ENCODE measurements at places on chromosomes 13 and 19.

DNA sequence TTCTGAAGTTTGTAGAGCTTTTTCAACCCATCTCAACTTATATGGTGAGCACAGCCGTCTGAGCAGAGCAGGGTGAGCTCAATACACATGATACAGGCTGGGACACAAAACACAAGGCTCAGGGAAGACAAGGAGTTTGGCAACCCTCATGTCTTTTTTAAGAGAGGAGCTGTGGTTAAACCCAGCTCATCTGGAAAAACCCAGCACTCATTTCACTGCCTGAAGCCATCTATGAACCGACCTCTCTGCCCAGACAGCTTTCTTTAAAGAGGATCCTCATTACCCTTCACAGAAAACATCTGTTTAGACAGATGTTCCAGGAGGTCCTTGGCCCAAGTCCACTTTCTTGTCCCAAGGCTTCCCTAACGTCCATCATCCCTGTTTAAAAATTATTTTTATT, 170.0 kb upstream of the TSHZ3 start:
- no peak for DNase-seq

GRCh38 chr13:108534728-108535127, 94.7 kb upstream of the MYO16 start:
- DNase-seq: no peak

DNA sequence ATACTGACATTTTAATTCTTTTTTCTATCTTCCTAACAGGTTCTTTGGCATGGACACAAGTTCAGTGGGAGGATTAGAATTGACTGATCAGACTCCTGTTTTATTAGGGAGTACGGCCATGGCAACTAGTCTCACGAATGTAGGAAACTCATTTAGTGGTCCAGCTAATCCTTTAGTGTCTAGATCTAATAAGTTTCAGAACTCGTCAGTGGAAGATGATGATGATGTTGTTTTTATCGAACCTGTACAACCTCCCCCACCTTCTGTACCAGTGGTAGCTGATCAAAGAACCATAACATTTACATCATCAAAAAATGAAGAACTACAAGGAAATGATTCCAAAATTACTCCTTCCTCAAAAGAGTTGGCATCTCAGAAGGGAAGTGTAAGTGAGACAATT, 34.5 kb downstream of the ZMYM2 start:
- DNase-seq: no peak

- no peak for DNase-seq
Measured at GRCh38 chr19:15633082-15633835, 7.4 kb upstream of the CYP4F3 start.

GRCh38 chr19:52170863-52171320, 529 bp downstream of the ZNF836 start:
- DNase-seq: peak; percentile 75

GRCh38 chr13:74101436-74101835, 32.8 kb downstream of the KLF12 start:
- DNase-seq: no peak

GRCh38 chr19:5083547-5083965, 114.6 kb downstream of the KDM4B start:
- DNase-seq: no peak

- DNase-seq: no peak
Measured at GRCh38 chr13:99363949-99364348, 56.8 kb upstream of the GPR183 start.
